ENCODE measurements at places on chromosomes 1 and 21.

- DNase-seq, result no peak
Measured at GRCh38 chr1:115476616-115477015, 138.6 kb upstream of the NGF start.

DNA sequence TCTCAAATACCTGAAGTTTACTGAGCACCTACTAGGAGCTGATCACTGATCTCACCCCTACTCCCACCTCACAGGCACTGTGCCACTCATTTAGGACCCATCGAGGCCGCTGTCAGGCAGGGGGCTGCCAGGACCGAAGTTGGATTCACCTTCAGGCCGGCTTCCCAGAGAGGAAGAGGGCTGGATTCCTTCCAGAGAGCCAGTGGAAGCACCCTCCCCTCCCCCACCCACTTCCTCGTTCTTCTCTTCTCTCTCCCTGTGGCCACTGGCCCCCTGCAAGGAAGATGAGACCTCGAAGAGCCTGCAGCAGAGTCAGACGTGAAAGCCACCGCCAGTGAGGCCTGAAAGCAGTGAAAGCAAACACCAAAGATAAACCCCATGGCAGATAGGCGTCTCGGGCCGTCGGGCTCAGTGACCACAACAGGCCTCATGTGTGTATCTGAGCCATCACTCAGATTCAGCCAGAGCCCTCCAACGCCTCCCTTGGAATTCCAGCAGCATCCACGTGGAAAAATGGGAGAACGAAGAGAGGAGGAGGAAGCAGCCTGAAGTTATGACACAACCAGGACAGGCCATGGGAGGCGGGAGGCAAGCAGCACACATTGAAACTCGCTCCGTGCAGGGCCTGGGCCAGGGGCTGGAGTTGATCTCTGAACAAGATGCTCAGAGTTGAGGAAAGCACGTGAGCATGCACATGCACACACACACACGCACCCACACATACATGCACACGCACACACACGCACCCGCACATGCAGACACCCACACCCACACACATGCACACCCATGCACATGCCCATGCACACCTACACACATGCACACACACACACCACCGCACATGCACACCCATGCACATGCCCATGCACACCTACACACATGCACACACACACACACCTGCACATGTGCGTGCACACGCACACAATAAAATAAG, 6.2 kb upstream of the AGTRAP start:
- peak; percentile 20 for DNase-seq

DNA sequence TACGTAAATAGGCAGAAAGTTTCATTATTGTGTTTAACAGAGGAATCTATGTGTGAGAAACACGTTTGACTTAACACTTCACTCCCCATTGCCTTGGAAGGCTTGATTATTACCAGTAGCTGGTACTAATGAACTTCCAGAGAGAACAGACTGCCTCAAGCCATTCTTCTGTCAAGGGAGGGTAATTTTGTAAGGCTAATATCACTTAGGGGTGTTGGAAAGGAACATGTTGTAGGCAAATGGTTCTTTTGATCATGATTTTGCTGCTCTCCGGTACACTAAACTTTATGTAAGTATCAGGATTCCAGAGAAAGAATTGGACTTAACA, 1.8 kb downstream of the LAMC1 start:
- DNase-seq, result no peak

DNA sequence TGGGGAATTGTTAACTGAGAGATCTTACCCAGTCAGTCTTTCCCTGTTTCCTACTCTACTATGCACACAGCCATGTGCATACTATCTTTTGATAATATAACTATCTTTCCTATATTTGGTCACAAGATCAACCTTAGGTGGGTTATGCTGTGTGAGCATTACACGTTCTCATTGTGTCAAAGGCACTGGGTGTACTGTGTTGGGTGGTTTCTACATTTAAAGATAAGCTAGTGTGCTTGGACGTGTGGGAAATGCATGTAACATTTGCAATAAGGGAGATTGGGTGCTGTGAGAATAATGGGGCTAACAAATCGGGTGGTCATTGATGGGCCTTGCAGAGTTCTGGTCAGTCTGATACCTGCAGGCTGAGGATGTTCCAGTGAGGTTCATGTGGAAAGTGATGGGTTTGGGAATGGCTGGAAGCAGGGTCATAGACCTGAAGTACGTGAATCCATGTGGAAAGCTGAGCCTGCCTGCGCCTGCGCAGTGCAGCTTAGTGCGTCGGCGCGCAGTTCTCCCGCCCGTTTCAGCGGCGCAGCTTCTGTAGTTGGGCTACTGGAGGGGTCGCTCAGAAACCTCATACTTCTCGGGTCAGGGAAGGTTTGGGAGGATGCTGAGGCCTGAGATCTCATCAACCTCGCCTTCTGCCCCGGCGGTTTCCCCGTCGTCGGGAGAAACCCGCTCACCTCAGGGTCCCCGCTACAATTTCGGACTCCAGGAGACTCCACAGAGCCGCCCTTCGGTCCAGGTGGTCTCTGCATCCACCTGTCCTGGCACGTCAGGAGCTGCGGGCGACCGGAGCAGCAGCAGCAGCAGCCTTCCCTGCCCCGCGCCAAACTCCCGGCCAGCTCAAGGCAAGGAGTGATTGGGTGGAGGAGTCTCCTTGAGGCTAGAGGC, at the start of gene MSH4:
Gene MSH4, plus strand, starts transcription at position 507 of the 897 bp plus-strand sequence. Its CDS starts 104 bp downstream, at position 611.
- no peak for DNase-seq

- DNase-seq, result no peak
Measured at GRCh38 chr1:115651391-115651790, 9.6 kb downstream of the VANGL1 start.

GRCh38 chr1:191671236-191671635, 487.0 kb upstream of the RGS18 start:
- no peak for DNase-seq

GRCh38 chr1:156230473-156230837, 11.5 kb upstream of the BGLAP start:
- no peak for DNase-seq

DNA sequence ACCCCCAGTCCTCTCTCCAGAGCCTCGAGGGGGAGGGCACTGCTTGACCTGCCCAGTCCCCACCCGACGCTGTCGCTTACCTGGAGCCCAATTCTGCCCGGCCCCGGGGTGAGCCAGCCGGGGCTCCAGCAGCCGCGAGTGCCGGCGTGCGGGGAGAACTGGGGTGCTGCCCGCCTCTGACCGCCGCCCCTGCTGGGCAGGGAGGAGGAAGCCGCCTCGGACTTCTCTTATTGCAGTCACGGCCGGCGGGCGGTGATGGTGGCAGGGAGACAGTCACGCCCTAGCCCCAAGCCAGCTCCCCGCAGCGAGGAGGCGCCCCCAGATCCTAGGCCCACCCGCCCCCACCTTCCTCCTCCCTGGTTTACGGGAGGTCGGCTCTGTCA, at the start of gene FGR:
Gene FGR, minus strand, starts transcription at position 201 of the 383 bp plus-strand sequence. CDS start 11,269 bp downstream, outside the sequence.
- no peak for DNase-seq

GRCh38 chr1:109598655-109599054, 20.8 kb downstream of the GNAT2 start:
- DNase-seq, result no peak

DNA sequence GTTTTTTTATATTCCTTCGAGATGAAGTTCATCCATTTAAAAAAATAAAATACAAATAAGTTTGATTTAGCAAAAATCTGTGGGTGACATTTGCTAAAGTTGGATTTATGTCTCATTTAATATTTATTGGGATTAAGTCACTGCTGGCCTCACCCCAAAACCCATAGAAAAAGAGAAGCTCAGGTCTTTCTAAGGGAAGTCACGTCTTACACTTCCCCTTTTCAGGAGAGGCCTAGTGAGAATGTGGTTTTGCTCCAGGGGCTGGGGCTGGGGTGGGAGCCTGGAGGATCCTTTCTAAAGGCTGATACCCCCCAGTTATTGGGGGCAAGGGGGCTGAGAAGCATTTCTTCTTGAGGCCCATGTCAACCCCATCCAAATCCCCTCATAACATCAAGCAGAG, 300.3 kb downstream of the DSCAM start:
- DNase-seq, result no peak

DNA sequence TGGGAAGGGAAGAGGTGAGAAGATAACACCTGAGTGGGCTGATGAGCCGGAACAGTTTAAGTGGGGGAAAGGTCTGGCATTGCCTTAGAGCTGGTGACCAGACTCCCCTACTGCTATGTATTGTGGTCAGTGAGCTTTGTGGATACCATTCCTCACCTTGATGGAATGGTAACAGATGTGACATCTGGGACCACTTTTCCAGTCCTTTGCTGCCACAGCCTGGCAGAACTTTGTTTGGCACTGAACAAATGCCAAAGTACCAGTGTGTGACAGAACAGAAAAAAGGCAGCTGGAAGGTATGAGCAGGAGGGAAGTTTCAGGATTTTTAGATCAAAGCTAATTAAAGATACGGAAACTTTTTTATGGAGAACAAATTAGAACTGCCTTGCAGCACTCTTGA, 6.2 kb downstream of the MED8 start:
- no peak for DNase-seq
